Activated naive CD4-positive, alpha-beta T cell treated with anti-CD3 and anti-CD28 coated beads, Interleukin-2, amount 10 ng/mL, durations not matched to agents 5 hours and 36 hours (primary cell): ENCODE measurements at places on chromosomes 13 and 19. TPM values are rescaled to one million over a fixed set of nuclear protein-coding genes. Genes with fewer than 3 reads are reported as not detected.

Gene PPP1R37
- total RNA-seq, result 21.6 TPM

Gene ZNF468
- 16.8 TPM for total RNA-seq

Gene RASAL3
- 130 TPM for total RNA-seq

Gene RPL36
- total RNA-seq, result 1,320 TPM

Gene MBD3L3
- not detected for total RNA-seq
